NCI-H2081 treated with DMSO at 0.1 percent for 48 hours (cell line): ENCODE measurements at places on chromosomes 13 and 19.

- peak; percentile 26 for DNase-seq
Observed at GRCh38 chr19:35247526-35248309, 1.1 kb upstream of the LSR start.

GRCh38 chr19:40607311-40608239, 6.4 kb downstream of the LTBP4 start:
- DNase-seq: no peak

- no peak for DNase-seq
Observed at GRCh38 chr13:40170982-40171381, 495.5 kb downstream of the FOXO1 start.

DNA sequence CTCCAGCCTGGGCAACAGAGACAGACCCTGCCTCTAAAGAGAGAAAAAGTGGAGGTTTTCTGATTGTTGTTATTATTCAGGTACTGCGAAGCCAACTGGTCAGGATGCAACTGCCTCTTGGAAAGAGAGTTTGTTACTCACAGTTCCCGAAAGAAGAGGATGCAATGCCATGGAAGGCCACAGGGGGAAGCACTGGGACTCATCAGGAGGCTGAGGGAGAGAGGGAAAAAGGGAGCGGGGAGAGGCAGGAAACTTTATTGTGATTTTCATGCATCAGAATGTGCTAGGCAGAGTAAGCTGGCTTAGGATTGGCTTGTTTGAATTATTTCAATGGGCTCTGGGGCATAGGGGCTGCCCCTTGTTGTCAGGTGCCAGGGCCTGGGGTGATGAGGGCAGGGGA, 27.6 kb downstream of the MYO9B start:
- no peak for DNase-seq

- DNase-seq: no peak
Observed at GRCh38 chr19:3426433-3426832, 53.9 kb downstream of the SMIM24 start.
